ENCODE measurements at places on chromosomes 5 and 9. TPM values are rescaled to one million over a fixed set of nuclear protein-coding genes. Genes with fewer than 3 reads are reported as not detected.

Gene PIP5K1B
- total RNA-seq = 0.89 TPM

Gene NCS1
- 52.4 TPM for total RNA-seq

Gene PCDHA12
- 9.6 TPM for total RNA-seq

Gene FOXI1
- not detected for total RNA-seq

Gene SLC34A3
- total RNA-seq = 0.33 TPM

Gene NOP16
- 13.7 TPM for total RNA-seq

Gene SMIM33
- not detected for total RNA-seq

Gene LHX3
- not detected for total RNA-seq

Gene PSMD5
- 38.6 TPM for total RNA-seq

Gene IL5
- not detected for total RNA-seq

GRCh38 chr9:18906656-18907395, 126.2 kb downstream of the SAXO1 start:
- no peak for DNase-seq

- no peak for DNase-seq
Observed at GRCh38 chr5:113057557-113057984, 81.0 kb downstream of the DCP2 start.

- DNase-seq = no peak
Observed at GRCh38 chr9:31304576-31304975, 1079.9 kb upstream of the ACO1 start.

DNA sequence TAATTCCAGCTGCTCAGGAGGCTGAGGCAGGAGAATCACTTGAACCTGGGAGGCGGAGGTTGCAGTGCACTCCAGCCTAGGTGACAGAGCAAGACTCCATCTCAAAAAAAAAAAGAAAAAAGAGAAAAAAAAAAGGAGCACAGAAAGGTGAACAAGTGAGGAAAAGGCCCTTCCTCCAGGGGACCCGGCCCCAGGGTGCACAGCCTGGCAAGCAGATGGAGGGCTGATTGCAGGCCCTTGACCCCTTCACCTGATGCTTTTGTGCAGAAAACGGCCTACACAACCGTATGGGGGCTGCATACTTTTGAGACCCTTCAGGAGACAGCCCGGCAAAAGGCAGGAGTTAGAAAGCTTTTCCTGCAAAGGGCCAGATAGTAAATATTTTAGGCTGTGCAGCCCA, 33.9 kb downstream of the HRH2 start:
- no peak for DNase-seq

- no peak for DNase-seq
Observed at GRCh38 chr5:147177125-147177840, 57.5 kb upstream of the STK32A start.

DNA sequence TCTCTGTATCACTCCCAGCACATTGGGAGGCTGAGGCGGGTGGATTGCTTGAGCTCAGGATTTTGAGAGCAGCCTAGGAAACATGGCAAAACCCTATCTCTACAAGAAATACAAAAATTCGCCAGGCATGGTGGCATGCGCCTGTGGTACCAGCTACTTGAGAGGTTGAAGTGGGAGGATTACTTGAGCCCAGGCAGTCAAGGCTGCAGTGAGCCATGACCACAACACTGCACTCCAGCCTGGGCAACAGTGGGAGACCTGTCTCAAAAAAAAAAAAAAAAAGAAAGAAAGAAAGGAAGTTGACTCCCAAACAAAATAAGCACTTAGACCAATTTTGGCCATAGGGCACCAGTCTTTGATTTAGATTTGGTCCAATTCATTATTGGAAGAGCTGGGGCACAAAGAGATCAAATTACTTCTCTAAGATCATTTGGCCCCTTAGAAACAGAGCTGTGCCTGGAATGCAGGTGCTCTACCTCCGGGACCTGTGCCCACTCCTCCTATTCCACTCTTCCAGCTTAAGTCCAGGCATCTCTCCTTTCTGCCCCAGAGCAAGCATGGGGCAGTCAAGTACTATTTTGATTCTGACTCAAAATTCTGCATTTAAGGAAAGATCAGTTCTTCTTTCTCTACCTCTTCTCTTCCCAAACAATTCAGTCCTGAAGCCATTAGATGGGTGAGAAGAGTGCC, 59.0 kb downstream of the ALDH7A1 start:
- peak; percentile 74 for DNase-seq

DNA sequence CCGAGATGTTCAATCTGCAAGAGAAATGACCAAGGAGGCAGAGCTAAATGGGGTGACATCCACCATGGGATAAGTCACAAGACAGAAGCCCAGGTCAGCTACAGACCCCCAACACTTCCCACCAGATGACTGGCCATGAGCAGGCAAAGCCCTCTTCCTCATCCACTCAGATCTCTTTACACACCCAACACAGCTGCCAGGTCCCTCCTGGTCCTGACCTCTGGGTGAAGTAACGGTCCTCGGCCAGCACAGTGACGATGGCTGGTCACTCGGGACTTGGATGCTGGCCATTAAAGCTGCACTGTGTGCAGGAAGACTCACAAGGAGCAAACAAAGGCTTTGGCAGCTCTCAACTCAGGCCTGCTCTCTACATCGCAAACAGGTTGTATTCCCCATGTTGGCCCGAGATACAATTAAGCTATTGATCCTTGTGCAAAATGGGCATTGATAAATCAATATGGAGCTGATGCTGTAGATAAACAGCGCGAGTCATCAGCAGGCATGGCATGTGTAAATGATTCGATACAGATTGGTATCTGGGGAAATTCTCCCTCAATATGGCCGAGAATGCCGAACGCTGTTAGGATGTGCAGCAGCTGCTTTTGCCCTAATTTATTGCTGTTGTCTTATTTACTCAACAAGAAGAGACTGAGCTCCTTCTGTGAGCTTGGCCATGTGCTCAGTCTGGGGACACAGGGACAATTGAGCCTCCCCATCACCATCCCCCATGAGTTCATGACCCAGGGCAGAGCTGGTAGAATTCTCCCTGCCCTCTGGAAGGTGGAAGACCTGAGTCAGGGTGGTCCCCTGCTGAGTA, 98.7 kb downstream of the C5orf15 start:
- DNase-seq = peak; percentile 4

GRCh38 chr5:164052536-164053093, 547.2 kb downstream of the MAT2B start:
- DNase-seq = no peak

- no peak for DNase-seq
Observed at GRCh38 chr9:75483636-75484035, 395.3 kb downstream of the OSTF1 start.

GRCh38 chr5:66904189-66904588, 292.4 kb downstream of the CD180 start:
- no peak for DNase-seq

- peak; percentile 70 for DNase-seq
Observed at GRCh38 chr5:122906768-122907167, 61.4 kb downstream of the SNX24 start.

DNA sequence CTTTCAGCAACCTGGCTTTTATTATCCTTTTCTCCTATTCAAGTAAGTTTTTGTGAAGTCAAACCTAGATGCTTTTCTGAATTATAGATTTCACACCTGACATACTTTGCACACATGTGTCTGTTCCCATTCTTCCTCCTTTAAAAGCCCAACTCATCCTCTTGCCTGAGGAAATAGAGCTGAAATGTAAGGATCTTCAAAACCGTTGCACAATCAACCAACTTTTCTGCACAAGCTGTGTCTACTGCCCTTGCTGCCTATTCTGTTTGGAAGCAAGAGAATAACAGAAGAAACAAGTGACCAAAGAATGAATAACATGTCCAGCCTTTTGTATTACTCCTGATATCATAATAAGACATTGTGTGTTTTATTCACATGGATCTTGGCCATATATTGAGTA, 95.1 kb upstream of the ITGA1 start:
- DNase-seq = no peak

DNA sequence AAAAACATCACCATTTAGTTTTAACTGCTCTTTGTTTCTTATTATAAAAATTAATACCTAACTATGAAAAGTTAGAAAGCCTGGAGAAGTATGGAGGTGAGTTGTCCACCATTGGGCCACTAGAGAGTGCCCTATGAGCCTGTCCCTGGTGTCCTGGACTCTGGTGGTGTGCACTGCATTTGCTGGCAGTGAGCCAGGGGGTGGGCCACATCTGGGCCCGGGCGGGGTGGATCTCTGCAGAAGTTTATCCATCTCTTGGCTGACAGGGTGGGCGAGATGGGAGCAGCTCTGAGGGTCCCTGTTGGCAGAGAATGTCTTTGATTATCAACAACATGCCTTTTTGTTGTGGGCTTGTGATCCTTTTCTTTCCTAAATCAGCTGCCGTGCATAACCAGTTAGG, 8.2 kb downstream of the TENT4A start:
- no peak for DNase-seq

GRCh38 chr9:114759512-114760341, 46.1 kb downstream of the TNFSF15 start:
- no peak for DNase-seq

DNA sequence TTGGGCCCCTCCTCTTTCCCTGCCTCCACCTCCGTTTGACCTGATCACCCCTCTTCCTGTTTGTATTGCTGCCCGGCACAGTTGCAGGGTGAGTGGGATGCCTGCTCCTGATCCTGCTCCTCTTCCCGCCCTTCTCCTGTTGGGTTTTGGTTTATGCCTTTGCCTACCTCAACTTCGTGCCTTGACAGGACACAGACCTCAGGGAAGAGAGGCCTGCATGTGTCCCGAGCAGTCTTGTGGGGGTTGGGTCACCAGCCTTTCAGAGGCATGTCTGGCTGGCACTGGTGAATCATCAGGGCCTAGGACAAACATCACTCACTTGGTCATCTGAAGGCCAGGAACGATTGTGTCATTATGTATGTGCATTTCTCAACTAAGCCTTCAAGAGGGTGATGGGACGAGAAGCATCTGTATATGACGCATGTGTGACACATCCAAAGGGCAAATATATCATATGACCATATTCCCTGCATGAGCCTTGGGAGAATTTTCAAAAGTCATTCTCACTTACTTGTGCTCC, 56.9 kb downstream of the NPR3 start:
- DNase-seq = no peak

DNA sequence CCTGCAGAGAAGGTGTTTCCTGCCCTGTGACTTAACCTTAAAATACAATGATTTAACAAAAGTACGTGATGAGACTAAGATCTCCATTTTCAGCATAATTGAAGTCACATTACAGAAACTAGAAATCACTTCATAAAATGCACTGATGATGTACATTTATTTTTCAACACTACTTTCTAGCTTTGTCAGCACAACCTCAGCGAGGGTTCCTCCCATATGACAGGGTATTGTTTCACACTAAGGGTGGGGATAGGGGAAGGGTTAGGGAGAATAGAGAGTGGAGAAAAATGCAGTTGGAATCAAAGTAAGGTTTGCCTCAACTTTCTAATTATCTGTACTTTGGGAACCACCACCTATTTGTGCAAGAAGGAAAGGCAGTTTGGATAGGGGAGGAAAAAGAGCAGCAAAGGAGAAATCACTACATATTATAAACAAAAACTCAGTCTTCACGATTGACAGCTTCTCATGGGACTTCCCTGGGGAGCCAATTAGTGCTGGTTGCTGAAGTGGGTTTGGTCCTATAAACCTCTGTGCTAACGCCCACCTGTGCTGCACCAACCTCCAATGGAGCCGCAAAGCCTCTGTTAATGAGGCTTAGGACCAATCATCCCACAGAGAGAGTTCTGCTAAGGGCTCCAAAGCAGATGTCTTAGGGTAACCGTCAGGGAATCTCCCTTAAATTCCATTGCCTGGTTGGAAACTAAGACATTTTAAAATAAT, 369.2 kb upstream of the PDE4D start:
- no peak for DNase-seq

DNA sequence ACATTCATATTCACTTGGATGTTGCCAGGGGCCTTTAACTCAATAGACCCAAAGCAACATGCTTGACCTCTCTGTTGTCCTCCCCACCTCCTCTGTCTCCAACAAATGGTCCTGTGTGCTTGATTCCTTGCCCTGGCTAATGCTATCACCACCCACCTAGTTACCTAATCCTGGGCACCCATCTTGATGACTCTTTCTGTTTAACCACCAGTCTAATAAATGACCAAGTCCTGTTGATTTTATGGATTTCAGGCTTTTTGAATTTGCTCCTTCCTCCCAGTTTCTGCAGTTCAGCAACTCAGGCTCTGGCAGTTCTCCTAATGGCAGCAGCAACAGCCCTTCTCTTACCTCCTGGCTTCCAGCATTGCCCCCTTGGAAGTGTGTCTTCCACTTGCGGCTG, 246.3 kb upstream of the KLF4 start:
- no peak for DNase-seq

- no peak for DNase-seq
Observed at GRCh38 chr5:136620016-136620419, 254.7 kb upstream of the TRPC7 start.

GRCh38 chr9:134134949-134135342, 936 bp upstream of the WDR5 start:
- no peak for DNase-seq

GRCh38 chr5:95836544-95836943, 14.0 kb upstream of the GLRX start:
- DNase-seq = no peak

- DNase-seq = no peak
Observed at GRCh38 chr5:151078490-151079262, 2.2 kb downstream of the TNIP1 start.

GRCh38 chr5:76704131-76704663, 11.7 kb upstream of the F2R start:
- no peak for DNase-seq

DNA sequence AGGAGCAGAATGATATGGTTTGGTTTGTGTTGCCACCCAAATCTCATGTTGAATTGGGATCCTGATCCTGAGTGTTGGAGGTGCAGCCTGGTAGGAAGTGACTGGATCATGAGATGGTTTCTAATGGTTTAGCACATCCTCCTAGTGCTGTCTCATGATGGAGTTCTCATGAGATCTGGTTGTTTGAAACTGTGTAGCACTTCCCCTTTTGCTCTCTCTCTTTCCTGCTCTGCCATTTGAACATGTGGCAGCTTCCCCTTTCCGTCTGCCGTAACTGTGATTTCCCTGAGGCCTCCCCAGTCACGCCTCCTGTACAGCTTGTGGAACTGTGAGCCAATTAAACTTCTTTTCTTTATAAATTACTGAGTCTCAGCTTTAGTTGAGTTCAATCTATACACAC, 756.8 kb upstream of the CDH6 start:
- DNase-seq = no peak

DNA sequence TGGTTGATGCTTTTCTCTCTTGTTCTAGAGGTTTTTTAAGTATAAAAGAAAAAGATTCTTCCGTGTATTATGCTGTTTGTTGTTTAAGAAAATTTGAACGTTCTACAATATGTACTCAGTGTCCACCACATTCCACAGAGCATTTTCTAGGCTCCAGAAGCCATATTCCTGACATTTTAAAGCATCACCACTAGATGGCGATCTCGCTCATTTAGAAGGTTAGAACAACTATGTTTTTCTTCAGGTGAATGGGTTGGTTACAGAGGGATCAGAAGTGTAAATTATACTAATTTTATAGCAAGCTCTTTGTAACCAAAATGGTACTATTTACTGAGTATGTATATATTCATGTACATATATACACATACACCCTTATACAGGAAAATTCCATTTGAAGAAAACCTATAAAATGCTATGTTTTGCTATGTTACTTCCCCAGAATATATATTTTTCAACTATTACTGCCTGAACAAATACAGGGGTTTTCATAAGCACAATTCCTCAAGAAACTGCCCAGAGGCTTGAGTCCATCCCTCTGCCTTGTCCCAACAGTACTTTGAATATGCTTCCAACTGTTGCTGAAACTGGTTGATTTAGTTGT, 284.3 kb downstream of the CCDC171 start:
- DNase-seq = peak; percentile 9

- DNase-seq = peak; percentile 71
Observed at GRCh38 chr5:2007878-2008501, 125.3 kb upstream of the IRX4 start.
